ENCODE measurements at places on chromosomes 2 and 18.

- DNase-seq, result peak; percentile 76
Measured at GRCh38 chr2:9950521-9951271, 797 bp upstream of the GRHL1 start.

DNA sequence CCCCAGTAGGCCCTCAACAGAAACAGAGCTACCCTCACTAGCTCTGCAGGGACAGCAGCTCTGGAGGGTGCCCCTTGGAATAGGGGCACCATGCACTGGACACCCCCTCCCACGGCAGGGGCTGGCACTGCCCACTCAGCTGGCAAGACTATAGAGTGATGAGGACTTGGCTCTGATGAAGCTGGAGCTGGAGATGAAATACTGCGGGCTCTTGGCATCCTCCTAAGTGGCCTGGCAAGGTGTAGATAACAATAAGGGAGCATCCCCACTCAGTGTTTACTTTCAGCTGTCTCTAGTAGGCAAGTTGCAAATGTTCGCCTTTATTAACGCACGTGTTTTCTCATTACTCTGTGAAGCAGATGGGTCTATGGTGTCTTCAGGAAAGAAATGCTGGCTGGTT, 92.7 kb downstream of the PDCL3 start:
- DNase-seq, result no peak

- DNase-seq, result no peak
Measured at GRCh38 chr18:35042389-35043071, 1.3 kb downstream of the MAPRE2 start.

DNA sequence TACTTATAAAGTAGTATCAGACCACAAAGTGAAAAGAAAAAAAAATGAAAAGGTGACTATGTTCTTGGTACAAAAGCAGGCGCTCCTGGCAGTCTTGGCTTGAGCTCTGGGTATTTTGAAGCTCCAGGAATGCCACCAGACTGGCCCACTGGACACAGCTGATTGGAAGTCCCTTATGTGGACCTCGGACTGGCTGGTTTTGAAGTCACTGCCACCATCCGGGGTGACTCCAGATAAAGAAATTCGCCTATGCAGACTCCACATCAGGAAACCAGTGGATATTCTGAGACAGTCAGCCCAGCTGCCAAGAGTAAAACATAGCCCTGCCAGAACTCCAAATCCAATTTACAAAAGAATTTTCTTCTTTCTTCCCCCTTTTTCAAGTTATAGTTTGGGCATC, 28.0 kb downstream of the ACKR3 start:
- DNase-seq, result no peak

DNA sequence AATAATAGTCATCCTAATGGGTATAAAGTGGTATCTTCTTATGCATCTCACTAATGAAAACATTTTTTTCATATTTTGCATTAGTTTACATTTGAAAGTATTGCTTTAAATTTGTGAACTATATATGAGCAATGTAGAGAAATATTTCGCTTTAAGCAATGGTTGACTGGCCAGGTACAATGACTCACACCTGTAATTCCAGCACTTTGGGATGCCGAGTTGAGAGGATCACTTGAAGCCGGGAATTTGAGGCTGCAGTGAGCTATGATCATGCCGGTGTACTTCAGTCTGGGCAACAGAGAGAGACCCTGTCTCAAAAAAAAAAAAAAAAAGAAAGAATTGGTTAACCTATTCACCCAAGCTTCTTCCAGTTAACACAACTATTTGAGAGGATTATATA, 15.1 kb downstream of the ZCCHC2 start:
- no peak for DNase-seq
